ENCODE measurements at places on chromosomes 11 and 22.
A peak's percentile ranks its signal among the peaks of the same experiment; 100 is the strongest.

DNA sequence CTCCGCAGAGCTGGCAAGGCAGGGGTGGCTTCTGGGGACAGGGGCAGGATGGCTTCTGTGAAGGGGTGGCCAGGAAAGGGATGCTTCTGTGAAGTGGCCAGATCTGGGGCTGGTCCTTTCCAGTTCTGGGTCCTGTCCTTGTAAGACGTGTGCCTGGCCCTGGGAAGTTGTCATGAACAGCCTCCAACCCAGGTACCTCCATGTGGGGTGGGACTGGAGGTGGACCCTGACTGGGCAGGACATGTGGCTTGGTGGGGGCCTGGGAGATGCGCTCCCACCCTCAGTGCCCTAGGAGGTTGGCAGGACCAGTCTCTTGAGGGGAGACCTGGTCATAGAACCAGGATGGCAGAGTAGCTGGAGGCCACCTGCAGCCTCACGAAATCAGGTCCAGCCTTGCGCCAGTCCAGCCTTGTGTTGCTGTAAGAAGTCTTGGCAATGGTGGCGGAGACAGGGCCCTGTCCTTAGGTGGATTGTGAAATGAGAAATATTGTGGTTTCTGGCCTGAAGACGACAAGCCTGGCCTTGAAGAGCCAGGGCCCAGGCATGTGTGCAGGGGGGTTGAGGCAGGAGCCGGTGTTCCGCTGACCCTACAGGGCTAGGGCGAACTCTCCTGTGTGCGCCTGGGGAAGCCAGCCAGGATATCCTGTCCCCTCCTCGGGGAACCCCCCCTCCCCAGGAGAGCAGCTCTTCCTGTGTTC is 2.6 kb downstream of the KCNQ1 start:
- no peak for DNase-seq

DNA sequence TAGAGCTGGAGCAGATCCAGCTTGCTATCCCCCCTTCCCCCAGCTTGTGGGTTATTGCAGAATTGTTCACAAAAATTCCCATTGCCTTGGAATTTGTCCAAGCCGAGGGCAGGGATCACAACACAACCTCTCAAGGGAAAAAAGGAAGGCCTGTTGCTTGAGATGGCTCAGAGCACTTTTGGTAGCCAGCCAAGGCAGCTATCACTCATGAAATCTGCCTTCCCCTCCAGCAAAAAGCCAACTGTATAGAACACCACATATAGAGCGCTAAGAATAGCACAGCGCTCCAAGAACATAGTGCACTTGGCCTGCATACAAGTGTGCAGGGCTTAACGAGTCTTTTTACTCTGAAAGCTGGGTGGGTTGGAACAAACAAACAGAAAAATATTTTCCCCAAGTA is 46.2 kb downstream of the FAM83F start:
- no peak for DNase-seq

GRCh38 chr22:43295173-43295572 is 48.0 kb downstream of the SCUBE1 start:
- DNase-seq: no peak

DNA sequence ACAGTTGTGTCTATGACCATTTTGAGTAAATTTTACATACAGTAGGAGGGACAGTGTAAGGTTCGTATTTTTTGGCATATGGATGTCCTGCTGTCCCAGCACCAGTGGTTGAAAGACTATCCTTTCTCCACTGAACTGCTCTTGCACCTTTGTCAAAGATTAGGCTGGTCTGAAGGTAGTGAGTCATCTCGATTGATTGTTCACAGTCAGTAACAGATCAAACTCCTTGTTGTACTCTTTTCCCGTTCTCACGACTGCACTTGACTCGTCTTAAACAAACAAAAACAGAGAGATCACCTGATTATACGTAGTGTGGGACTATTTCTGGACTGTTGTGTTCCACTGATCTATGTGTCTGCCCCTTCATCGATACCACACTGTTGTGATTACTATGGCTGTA is 77.1 kb downstream of the DGCR2 start:
- no peak for DNase-seq

GRCh38 chr22:17035246-17035645 is 27.2 kb upstream of the GAB4 start:
- no peak for DNase-seq

GRCh38 chr11:46242952-46243795 is 34.3 kb upstream of the CREB3L1 start:
- DNase-seq: peak; percentile 50

DNA sequence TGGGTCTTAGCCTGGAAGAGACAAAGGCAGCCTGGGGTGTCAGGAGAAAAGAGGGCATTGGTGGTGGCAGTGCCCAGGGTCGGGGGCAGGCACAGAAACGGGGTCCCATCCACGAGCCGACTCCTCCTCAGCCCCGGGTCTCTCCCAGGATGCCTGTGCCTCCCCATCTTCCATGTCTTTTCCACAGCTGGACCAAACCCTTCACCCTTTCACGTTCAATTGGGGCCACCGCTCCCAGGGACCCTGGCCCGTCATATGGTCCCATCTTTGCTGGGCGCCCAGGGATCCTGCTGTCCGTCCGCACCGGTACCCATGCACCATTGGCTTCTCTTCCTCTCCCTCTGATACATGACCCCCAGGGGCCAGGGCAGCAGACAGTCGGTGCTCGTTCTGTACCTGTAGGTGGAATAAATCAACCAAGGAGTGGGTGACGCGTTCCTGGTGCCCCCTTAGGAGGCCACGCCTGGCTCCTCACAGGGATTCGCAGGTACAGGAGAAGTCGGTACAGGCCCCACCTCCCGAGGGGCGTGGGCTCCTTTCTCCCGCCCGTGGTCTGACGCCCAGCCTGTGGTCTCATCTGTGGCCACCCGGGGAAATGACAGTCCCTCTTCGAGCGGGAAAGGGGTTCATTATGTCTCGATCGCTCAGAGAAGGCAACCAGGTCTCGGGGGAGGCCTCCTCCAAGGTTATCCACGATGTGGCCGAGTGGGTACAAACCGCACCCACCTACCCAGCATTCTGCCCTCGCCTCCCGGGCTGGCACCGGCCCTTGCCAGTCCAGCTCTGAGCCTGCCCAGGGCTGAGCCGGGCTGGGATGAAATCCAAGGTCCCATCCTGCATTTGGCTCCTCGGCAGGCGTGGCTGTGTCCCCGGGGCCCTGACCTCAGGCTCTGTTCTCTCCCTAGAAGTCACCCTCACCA is 1493.6 kb downstream of the BRD1 start:
- no peak for DNase-seq

GRCh38 chr11:19294444-19294843 is 53.7 kb upstream of the E2F8 start:
- no peak for DNase-seq

- no peak for DNase-seq
These were observed 186.5 kb downstream of the SNX19 start for GRCh38 chr11:130729678-130730300.

DNA sequence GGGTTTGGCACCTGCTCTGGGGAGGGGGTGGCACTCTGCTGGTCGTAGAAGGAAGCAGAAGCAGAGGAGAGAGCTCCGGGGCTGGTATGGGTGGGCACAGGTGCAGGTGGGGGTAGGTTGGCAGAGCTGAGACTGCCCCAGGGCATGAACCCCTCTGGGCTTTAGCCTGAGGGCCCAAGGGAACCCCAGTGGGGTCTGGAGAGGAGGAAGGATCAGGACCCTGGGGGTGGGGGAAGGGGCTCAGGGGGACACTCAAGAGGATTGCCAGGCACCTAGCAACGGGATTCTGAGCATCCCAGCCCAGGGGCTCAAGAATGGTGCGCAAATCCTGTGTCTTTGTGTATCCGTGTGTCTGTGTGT is 6.3 kb downstream of the ALDH3B2 start:
- no peak for DNase-seq

DNA sequence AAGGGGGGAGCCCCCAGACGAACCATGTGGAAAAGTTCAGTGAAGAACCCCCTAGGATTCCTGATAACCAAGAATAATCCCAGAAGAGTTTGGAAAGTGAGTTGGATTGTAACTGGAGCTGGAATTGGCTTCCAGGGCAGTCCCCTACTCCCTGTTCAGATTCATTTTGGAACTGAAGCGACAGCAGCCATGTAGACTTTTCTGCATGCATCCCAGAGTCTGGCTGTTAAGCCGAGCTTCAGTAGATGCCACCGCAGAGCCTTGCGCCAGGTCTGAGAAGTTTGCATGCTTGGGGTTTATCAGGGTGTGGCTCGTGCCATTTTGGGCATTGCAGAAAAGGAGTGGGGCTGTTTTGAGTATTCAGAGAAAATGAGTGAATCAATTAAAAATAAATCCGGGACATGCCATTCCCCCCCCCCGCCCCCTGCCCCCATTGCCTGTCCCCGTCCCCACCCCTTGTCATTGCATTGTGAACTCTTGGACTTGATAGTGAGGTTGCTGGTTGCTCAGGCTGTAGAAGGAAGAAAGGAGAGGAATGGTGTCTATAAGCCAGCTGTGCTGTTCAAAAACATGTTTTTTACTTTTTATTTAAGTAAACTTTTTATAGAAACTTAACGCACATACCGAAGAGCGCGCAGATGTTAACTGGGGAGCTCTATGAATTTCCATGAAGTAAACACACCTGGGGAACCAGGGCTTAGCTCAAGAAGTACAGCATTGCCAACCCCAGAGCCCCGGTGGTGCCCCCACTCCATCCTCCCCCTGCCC is 71.2 kb downstream of the LDLRAD3 start:
- no peak for DNase-seq

GRCh38 chr11:121063728-121064127 is 37.3 kb upstream of the TECTA start:
- DNase-seq: no peak

DNA sequence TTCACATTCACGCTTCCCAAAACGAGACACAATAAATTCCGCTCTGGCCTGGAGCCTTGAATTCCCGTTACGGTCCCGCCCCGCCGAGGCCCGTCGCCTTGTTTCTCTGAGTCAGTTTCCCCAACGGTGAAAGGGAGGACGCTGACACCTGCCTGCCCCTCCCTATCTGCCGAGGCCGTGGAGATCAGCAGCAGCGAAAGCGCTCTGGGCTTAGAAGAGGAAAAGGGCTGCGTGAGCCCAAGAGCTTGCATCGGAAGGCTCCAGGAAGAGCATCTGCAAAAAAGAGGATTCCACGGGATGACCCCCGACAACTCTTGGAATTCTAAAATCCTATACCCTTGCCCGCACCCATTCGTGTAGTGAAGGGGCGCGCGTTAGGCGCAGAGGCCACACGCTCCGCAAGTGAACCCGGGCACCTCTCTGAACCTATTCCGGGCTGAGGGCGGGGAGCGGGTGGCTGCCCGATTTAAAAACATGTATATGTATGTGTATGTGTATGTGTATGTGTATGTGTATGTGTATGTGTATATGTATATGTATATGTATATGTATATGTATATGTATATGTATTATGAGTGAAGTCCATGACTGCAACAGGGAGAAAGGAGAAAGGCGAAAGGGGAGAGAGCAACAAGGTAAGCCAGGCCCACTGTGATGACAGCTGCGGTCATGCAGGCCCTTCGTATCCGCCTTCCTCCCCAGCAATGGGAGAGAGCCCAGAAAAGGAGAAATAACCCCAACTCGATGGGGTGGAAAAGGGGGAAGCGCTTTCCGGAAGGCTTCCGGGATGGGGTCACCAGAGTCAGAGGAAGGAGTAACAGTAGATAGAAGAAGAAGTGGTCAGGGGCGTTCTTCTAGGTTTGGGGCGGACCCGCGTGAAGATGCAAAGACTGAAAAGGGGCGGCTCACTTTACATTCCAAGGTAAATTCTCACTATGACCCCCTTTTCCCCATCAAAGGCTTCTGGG is 948 bp upstream of the MRTFA start:
- DNase-seq: no peak

- DNase-seq: no peak
These were observed 162.5 kb upstream of the CCDC90B start for GRCh38 chr11:83448686-83449085.

DNA sequence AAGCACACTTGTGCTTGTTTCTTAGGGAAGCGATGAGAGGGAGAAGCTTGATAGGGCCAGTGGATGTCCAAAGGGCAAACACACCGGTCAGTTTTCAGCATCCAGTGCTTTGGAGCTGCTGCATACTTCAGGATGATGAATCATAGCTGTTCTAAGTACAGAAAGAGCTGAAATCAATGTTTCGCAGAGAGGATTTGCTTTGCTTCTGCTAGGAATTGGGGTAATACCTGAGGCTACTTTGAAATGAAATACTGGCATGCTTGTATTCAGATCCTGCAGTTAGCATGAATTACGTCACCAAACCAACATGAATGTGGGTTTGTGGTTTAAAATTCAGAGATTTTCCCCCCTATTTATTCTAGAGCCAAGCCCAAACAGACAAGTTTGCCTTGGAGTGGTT is 41.7 kb upstream of the SC5D start:
- DNase-seq: no peak

GRCh38 chr11:81995889-81996288 is 737.8 kb downstream of the FAM181B start:
- no peak for DNase-seq

GRCh38 chr11:57073128-57073527 is 84.4 kb downstream of the OR5AK2 start:
- no peak for DNase-seq

- no peak for DNase-seq
These were observed 79.7 kb downstream of the MAML2 start for GRCh38 chr11:96263238-96263763.
